Suprapubic skin (tissue), 4 donors: ENCODE measurements at places on chromosomes 13 and 19.

- DNase-seq, result no peak
- no peaks in the 10 kb centered on the region for H3K27me3 ChIP-seq
- H3K36me3 ChIP-seq, result peaks cover 19% of the 10 kb centered on the region
- peaks cover 9% of the 10 kb centered on the region for H3K4me1 ChIP-seq
- H3K4me3 ChIP-seq, result no peak overlapping the region
- H3K27ac ChIP-seq, result no peak overlapping the region
Measured at GRCh38 chr13:28705461-28706083, 13.2 kb downstream of the SLC46A3 start.

DNA sequence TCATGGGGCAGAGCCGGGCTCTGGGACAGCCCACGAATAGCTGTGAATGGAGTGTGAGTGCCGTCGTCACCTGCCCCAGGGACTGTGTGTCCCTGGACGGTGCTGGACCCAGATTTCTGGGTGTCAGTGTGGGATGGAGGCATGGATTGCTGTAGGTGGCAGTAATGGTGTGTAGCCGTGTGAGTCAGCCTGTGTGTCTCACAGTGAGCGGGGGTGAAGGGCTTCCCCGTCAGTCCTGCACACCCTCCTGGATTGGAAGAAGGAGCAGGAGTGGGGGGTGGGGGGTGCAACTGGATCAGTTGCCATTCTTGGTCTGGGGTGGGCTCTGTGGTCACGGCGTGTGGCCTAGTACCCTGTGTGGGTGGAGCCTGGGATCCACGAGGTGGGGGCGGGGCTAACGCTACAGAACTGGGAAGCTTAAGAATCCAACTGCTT lies 6.5 kb upstream of the LTBP4 start:
- peaks cover 24% of the 10 kb centered on the region for H3K27me3 ChIP-seq
- peaks cover 34% of the 10 kb centered on the region for H3K4me1 ChIP-seq
- no peak overlapping the region for H3K4me3 ChIP-seq
- DNase-seq, result no peak
- no peak overlapping the region for H3K27ac ChIP-seq
- no peaks in the 10 kb centered on the region for H3K36me3 ChIP-seq

- H3K27me3 ChIP-seq, result peaks cover 25% of the 10 kb centered on the region
- H3K4me1 ChIP-seq, result peaks cover 9% of the 10 kb centered on the region
- no peak overlapping the region for H3K4me3 ChIP-seq
- no peaks in the 10 kb centered on the region for H3K36me3 ChIP-seq
Measured at GRCh38 chr13:25166306-25166705, 5.8 kb downstream of the AMER2 start.

DNA sequence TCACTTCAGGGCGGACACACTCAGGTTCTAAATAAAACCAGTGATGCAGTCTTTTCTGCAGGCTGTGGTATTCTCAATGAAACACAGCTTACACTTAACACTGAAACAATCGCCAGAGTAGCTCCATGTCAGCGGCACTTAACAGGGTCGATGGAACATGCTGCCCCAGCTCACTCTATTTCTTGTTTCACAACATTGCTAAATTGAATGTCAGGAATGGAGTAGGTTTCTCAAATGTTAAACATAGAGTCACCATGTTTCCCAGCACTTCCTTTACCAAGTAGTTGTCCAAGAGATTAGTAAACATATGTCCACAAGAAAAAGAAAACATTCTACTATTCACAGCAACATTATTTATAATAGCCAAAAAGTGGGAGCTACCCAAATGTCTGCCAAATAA lies 306.9 kb downstream of the SLITRK6 start:
- no peak overlapping the region for H3K27ac ChIP-seq
- H3K27me3 ChIP-seq, result no peaks in the 10 kb centered on the region
- H3K36me3 ChIP-seq, result no peaks in the 10 kb centered on the region
- H3K4me3 ChIP-seq, result no peak overlapping the region

GRCh38 chr19:36140304-36141038 lies 605 bp downstream of the CAPNS1 start:
- DNase-seq, result peak; percentile 81
- H3K27me3 ChIP-seq, result no peaks in the 10 kb centered on the region
- peak overlapping the region; percentile 86 for H3K4me3 ChIP-seq
- H3K4me1 ChIP-seq, result peaks cover 34% of the 10 kb centered on the region

GRCh38 chr19:49950956-49951526 lies 9.9 kb downstream of the SIGLEC11 start:
- DNase-seq, result peak; percentile 44
- H3K4me3 ChIP-seq, result no peak overlapping the region
- no peak overlapping the region for H3K27ac ChIP-seq
- H3K4me1 ChIP-seq, result peaks cover 17% of the 10 kb centered on the region

- H3K27me3 ChIP-seq, result peaks cover 47% of the 10 kb centered on the region
- no peak within 1 kb of the TSS for H3K27ac ChIP-seq
- H3K4me1 ChIP-seq, result peaks cover 3% of the 10 kb centered on the region
- no peak for DNase-seq
- H3K4me3 ChIP-seq, result no peak within 1 kb of the TSS
Measured at GRCh38 chr19:7701654-7702457, at the start of gene FCER2. TSS of gene FCER2 (minus strand) at chr19:7702131. CDS start at chr19:7699760, 2,371 bp downstream.
